Heart left ventricle (tissue), 16 donors: ENCODE measurements at places on chromosomes 13 and 19.

DNA sequence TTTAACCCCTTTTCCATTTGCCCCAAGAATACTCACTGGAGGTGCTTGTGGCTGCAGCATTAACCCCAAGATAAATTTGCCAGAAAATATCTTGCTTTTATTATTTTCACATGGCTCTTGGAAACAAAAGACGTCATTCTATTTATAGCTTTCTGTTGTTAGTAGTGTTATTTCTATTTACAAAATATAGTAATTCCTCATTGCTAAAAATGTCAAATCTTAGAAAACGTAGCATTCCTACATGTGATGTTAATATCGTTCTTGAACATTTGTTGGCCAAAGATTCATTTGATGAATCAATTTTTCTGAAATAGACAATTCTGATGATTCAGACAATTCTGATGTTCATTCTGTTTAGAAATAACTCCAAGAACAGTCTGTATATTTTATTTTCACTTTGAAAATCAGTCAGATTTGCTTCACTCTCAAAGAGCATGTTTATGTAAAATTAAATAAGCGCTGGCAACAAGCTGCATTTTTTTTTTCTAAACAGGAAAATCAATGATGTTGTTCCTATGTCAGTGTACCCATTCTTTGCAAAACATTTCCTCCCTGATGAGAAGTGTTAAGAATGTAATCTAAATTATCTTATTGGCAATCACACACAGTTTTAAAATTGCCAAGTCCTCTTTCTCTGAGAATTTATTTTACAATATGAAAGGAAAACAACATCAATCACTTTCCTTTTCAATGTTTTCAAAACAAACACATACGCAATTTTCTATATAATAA is 334.0 kb downstream of the KCTD12 start:
- DNase-seq = no peak

GRCh38 chr19:31955061-31955460 is 390.3 kb upstream of the ZNF507 start:
- DNase-seq = no peak

- no peak for DNase-seq
Observed at GRCh38 chr13:41418027-41418426, 39.3 kb upstream of the RGCC start.

GRCh38 chr13:29510651-29511084 is 84.8 kb downstream of the SLC7A1 start:
- no peak for DNase-seq

DNA sequence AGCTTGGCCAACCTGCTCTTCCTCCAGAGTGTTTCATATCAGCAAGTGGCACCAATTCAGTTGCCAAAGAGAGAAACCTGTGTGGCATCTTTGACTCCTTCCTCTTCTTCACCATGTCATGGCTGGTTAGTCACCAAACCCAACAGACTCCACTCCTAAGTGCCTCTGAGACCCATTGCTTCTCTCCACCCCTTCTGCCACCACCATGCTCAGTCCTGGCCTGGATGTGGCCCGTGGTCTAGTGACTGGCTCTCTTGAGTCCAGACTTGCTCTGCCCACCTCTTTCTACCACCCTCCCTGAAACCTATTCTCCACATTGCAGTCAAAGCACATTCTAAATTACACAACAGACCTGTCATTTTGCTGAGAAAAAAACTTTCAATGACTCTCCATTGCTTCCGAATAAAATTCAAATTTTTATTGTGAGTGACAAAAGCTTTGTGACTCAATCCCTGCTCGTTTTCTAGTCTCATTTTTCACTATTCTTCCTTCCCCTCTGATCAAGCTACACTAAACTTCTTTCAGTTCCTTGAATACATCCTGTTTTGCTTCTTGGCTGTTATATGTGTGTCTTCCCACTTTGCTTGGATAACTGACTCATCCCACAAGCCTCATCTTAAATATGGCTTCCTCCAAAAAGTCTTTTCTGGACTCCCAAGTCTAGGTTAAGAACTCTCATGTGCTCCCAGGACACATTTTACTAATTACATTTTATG is 12.0 kb upstream of the TNFSF11 start:
- DNase-seq = no peak

DNA sequence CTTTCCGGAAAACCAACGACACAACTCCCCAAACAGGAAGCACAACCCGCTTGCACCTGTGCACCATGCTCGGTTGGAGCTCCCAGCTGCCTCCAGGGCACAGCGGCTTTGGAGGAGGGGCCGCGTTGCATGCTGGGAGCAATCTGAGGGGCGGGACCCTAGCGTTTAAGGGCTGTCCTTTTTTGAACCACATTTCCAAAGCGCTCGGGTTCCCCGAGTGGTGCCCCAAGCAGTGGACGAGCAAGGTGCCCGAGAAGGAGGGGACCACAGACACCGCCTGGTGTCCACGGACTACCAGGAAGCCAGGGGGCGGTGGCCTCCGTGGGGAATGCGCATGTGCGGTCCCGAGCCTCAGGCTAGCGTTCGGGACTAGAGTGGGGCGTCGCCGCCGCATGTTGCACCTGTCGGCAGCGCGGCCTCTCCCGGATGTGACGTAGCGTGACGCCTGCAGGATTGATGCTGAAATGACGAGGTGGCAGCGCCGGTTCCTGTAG is 11.9 kb upstream of the ZNF57 start:
- peak; percentile 26 for DNase-seq

DNA sequence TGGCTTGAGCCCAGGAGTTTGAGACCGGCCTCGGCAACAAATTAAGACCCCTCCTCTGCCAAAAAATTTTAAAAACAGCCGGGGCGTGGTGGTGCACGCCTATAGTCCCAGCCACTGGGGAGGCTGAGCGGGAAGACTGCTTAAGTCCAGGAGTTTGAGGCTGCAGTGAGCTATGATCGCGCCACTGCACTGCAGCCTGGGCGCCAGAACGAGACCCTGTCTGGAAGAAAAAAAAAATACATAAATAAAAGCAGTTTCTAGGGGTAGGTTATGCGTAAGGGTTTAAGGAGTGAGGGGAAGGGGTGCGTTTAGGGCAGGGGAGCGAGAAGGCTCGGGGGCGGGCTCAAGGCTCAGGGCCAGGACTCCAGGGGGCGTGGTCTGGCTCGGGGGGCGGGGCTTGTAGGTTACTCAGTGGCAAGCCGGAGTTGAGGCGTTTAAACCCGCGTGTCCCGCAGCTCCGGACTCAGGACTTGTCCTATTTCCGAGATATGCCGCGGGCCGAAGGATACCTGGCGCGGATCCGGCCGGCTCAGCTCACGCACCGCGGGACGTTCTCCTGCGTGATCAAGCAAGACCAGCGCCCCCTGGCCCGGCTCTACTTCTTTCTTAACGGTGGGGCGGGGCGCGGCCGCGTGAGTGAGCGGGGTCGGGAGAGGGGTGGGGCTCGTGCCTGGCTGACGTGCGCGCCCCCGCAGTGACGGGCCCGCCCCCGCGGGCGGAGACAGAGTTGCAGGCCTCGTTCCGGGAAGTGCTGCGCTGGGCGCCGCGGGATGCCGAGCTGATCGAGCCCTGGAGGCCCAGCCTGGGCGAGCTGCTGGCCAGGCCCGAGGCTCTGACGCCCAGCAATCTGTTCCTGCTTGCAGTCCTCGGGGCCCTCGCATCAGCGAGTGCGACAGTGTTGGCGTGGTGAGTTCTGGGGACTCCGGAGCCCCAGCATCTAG is 10.7 kb downstream of the SPACA6 start:
- DNase-seq = peak; percentile 97

DNA sequence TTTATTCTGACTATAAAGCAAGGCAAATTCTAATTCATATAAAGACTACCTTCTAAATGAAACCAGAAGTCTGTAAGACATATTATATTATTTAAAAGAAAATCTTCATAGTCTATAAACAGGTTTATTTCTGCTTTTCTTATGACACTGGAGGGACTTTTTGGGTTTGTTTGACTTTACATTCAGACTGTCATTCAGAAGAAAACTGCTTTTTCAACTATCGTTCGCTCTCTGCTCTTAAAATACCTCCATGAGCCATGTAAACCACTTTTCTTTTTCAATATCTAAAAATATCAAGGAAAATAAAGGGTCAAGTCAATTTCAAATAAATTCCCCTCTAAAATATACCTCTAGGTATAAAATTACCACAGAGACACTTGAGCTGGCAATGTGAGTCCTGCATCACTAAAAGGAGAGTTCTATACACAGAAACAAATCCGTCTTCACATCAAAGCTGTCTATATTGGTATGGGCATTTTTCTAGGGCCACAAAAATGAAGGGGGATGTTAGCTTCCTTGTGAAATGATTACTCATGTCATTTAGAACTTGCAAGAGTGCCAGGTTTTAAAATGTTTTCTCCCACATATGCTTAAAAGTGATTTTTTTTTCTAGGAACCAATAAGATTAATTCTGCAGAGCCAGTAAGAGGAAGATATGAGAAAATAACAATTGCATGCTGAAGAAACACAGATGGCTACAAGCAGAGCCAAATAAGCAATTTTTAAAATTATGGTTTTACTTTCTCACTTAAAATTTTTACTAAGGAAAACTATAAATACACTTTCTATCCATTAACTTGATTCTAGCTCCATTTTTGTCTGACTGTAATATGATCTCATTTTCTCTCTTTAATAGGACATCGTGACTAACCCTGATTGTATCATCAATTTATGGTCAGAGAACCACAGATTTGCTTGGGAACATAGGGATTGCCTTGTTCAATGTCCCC is 181.8 kb downstream of the TBC1D4 start:
- DNase-seq = no peak

- no peak for DNase-seq
Observed at GRCh38 chr19:17471410-17472125, 1.2 kb downstream of the SLC27A1 start.

GRCh38 chr13:49958321-49958720 is 22.2 kb upstream of the SPRYD7 start:
- DNase-seq = no peak

GRCh38 chr13:20331949-20332348 is 99.8 kb upstream of the GJB6 start:
- no peak for DNase-seq

- DNase-seq = no peak
Observed at GRCh38 chr13:54733639-54734038, 1705.0 kb downstream of the OLFM4 start.

- DNase-seq = no peak
Observed at GRCh38 chr19:51407511-51408131, 9.8 kb downstream of the SIGLEC10 start.

DNA sequence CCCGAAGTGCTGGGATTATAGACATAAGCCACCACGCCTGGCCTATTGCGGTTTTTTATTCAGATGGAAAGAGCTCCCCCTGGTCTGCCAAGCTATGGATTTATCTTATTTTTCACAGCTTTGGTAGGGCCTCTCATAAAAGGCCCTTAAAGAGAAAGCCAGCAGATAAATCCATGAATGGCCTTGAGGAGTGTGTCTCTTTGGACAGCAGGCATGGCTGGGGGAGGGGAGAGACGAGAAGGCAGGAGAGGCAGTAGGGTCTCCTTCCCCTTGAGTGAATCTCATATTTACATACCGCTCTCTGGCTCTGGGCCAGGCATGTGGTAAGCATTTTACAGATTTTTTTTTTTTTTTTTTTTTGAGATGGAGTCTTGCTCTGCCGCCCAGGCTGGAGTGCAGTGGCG is 25.2 kb downstream of the MARK4 start:
- DNase-seq = no peak

DNA sequence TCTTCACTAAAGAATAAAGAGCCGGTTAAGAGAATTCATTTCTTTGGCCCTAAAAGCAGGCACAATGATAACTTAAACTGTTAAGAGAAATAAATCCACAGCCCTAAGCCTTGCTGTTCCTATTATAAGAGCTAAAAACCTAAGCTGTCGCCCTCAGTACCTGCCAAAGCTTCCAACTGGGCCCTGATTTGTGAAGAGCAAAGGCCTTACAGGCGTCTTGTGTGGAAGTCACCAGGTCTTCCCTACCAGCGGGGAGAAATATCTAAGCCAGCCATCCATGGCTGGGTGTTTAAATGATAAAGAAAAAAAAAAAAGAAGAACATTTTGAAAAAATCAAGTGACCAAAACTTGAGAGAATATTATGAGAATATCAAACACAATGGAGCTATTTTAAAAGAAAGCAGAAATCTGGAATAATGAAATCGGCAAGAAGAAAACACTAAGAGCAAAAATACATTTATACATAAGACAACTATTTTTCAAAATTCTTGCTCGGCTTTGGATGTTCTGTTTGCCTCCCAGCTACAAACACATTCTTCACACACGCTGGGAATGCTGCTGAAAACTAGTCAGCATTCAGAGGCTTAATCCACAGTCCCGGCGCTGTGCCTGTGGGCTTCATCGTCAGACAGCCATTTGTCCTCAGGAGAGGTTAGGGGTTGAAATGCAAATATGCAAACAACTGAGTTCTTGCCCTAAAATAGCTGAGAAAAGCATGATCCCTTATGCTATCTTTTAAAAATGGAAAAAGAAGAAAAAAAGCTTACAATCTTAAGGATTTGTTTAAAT is 89.8 kb upstream of the LSM14A start:
- DNase-seq = no peak

GRCh38 chr19:54530866-54531265 is 28.2 kb downstream of the LAIR2 start:
- no peak for DNase-seq

DNA sequence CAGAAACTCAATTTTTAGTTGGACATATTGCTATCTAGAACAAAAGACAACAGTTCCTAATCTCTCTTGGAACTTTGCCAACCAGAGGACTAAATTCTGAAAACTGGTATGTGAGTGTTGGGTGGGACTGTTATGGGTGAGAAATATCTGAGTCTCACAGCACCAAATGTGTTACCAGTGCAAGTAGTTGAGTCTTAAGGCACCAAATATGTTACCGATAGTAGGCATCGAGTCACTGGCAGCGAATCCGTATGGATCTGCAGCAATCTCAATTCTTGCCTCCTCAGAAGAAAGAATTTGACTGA is 575.2 kb downstream of the DACH1 start:
- no peak for DNase-seq

- no peak for DNase-seq
Observed at GRCh38 chr13:46593398-46593797, 40.4 kb downstream of the LRCH1 start.

DNA sequence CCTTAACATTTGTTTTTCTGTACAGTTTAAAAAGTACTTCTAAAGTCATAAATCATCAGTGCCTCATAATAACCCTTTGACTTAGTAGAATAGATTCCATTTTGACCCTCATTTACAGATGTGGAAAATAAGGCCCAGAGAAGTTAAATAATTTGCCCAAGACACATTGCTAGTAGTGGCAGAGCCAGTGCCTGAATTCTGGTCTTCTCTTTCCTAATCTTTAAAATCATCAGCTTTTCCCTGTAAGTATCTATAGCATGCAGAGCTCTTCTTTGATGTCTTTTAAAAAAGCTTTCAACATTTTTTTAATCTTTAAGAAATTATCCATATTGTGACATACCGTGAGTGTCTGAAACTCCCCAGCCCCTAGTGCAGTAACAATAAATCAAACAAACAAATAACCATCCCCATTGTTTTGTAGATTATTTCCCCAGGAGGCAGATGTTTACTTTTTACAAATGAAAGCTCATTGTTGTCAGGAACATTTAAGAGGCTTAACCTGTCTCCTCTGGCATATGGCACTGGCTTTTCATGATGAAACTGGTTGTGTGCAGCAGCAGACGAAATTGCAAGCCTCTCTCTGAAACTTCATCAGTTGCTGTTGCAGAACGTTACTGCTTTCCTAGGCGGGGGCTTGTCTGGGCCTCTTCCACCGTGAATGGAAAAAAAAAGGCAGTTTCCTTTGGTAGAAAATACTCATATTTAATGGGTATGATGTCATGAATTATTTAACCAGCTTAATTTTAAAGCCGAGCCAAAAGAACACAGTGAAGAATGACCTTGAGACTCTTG is 31.7 kb upstream of the PCDH8 start:
- no peak for DNase-seq
